Activated naive CD4-positive, alpha-beta T cell treated with anti-CD3 and anti-CD28 coated beads, Interleukin-2, amount 50 U/mL, for 16 hours (primary cell): ENCODE measurements at places on chromosomes 1 and 21.

DNA sequence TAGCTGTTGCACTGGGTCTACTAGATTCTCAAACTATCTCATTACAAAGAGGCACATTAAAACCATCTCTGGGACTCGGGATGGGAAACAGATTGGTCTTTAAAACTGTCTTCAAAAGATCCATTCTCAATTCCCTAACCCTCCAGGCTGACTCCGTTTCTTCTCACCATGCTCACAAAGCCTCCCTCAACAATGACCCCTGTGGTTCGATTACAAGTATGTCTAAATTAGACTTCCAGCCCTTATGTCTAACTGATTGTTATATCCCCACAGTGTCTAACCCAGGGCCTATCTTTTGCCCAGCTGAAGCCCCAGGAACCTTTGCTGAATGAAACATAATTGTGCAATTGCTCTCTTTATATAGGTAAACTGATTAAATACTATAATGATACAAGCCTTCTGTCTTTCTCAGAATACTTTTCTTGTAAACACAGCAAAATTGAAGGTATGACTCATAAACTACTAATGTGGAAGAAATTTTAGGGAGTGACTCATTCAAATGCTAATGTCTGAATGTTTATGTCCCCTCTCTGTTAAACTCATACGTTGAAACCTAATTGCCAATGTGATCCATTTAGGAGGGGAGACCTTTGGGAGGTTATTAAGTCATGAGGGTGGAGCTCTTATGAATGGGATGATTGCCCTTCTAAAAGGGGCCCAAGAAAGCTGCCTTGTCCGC lies 65.6 kb upstream of the DAB1 start:
- DNase-seq, result no peak

GRCh38 chr1:103109311-103109920 lies 1.1 kb upstream of the COL11A1 start:
- no peak for DNase-seq

- no peak for DNase-seq
These were observed 998.6 kb upstream of the NCAM2 start for GRCh38 chr21:19999369-20000272.

DNA sequence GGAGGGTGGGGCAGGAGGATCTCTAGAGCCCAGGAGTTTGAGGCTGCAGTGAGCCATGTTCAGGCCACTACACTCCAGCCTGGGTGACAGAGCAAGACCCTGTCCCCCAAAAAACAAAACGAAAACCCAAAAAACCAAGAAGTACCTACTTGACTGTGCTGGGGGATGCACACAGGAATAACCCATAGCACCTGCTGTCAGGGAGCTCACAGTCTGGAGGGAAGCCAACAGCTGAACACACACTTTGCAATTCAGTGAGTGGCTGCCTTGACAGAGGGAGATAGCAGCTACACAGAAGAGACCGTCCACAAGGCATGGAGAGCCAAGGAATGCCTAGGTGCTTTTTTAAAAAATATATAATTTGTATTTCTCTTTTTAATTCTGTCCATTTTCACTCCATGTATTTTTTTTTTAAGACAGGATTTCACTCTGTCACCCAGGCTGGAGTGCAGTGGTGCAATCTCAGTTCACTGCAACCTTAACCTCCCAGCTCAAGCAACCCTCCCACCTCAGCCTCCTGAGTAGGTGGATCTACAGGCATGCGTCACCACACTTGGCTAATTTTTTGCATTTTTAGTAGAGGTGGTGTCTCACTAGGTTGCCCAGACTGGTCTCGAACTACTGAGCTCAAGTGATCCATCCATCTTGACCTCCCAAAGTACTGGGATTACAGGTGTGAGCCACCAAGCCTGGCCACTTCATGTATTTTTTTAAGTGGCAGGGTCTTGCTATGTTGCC lies 68.7 kb downstream of the NID1 start:
- DNase-seq, result no peak

- DNase-seq, result no peak
These were observed 173.4 kb downstream of the TOMM20 start for GRCh38 chr1:234955107-234955731.

DNA sequence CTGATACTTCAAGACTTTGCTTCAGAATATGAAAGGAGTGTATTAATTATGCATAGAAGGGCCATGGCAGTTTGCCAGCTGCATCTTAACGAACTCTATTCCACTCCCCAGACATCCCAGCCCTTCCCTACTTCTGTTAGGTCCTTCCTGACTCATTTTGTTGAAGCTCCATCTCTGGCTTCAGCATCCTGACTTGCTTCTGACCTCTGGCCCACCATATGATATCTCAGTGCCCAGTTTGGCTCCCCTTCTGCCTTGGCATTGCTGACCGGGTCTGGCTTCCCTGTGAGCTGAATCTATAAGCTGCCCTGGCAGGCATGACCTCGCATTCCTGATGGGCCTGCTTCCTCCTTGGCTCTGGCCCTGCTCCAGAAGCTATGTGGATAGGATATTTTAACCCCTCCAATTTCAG lies 27.6 kb upstream of the ARHGAP29 start:
- DNase-seq, result no peak

- peak; percentile 36 for DNase-seq
These were observed 2.0 kb downstream of the HES3 start for GRCh38 chr1:6245869-6246496.

DNA sequence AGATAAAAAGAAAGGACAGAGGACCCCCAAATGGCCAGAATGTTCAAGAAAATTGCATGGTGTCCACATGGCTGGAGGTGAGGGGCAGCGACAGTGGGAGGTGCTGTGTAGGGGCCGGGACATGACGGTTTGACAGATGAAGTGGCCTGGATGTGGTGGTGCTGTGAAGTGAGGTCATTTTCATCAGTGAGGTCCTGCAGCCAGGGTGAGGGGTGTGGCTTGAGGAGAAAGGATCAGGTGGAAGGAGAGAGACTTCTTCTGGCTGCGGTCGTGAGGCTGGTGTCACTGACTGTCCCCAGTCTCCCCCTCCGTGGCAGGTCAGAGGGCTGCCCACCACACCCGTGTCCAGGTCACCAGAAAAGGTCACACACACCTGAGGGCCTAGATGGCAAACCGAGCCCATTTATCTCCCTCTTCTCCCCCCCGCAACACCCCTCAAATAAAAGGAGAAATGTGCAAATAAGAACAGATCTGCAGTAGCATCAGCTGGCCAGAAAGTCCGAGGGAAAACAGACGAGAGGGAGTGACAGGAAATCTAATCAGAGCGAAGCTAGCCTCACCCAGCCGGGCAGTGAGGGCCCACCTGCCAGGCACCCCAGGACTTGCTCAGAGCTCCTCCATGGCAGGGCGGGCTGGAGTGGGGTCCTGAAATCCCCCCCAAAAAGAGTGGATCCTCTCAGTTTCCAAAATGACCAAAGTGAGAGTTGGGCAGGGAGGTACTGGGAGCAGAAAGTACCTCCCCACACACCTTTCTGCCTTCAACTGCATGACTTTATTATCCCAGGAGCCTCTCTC lies 148.5 kb upstream of the EDN2 start:
- DNase-seq, result no peak

DNA sequence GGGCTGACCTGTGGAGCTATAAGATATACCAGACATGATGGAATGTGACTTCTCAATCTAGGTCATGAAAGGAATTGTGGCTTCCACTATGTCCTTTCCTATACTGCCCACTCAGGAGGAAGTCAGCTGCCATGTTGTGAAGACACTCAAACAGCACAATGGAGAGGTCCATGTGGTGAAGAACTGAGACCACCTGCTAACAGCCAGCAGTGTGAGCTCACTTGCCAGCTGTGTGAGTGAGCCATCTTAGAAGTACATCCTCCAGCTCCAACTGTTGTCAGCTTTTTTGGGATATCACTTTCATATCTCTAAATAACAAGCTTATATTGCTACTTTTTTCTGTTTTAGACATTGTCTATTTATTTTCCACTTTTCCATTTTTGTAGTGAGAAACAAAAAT lies 29.7 kb downstream of the OLFML3 start:
- no peak for DNase-seq

DNA sequence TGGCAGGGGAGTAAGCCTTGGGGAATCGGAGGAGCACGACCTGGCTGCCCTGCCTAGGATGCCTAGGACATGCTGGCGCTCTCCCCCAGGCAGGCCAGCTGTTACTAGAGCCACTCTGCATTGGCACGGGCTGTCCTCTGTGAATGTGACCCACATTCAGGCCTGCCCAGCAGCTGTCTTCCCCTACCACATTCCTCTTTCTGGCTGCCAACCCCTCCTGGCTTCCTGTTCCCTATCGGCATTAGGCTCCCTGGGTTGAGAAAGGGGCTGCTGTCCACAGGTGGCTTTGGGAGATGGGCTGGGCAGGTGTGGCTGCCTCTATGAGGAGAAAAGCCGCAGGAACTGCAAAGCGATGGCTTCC lies 2.3 kb upstream of the NFASC start:
- DNase-seq, result no peak

DNA sequence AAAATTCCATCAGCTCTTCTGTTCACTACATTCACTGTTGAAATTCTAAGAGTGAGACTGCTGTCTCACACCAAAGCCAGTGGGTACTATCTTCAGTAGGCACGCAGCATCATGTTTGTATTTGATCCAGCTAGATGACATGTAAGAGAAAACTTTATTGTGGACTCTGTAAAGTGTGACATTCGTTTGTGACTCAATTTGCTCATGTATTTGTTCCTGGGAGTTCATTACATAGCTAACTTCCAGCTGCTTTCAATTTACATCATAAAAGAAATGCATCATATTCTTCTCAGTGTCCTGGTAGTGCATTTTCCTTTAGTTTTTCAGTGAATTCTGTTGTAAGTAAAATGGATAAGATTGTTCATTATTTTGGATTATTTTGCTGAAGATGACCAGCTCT lies 31.4 kb downstream of the CTH start:
- DNase-seq, result no peak

GRCh38 chr1:157948312-157949073 lies 45.0 kb upstream of the KIRREL1 start:
- DNase-seq, result no peak

DNA sequence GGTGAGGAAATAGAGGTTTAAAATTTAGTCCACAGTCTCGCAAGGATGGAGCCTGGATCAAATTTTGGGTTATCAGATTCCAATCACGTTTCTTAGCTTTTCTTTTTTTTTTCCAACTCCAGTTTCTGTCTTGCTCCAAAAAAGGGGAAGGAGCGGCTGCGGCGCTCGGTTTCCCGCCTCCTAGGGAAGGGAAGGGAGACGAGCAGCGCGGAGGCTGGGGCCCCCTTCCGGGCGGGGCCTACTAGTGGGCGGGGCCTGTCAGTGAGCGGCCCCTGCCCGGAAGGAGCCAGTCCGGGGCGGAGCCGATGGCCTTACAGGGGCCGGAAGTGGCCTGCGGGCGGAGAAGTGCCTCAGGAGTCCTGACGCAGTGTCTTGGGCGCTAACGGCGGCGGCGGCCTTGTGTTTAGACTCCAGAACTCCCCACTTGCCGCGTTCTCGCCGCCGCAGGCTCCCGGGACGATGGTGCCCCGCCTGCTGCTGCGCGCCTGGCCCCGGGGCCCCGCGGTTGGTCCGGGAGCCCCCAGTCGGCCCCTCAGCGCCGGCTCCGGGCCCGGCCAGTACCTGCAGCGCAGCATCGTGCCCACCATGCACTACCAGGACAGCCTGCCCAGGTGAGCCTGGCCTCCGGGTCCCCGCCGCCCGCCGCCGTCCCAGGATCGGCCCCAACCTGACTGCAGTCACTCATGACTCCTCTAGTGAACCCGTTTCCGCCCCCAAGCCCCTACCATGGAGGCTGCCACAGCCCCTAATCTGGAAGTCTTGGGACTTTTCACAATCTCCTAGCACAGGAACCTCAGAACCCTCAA lies at the start of gene CPT2:
Gene CPT2, plus strand, starts transcription at position 340 of the 806 bp plus-strand sequence. Its CDS starts 120 bp downstream, at position 460.
- DNase-seq, result peak; percentile 89

GRCh38 chr1:40648200-40648599 lies 17.3 kb downstream of the RIMS3 start:
- no peak for DNase-seq

GRCh38 chr1:178486100-178487069 lies 10.4 kb downstream of the CLEC20A start:
- no peak for DNase-seq

- DNase-seq, result peak; percentile 39
These were observed 10.3 kb downstream of the RNU1-2 start for GRCh38 chr1:16905868-16906702.

DNA sequence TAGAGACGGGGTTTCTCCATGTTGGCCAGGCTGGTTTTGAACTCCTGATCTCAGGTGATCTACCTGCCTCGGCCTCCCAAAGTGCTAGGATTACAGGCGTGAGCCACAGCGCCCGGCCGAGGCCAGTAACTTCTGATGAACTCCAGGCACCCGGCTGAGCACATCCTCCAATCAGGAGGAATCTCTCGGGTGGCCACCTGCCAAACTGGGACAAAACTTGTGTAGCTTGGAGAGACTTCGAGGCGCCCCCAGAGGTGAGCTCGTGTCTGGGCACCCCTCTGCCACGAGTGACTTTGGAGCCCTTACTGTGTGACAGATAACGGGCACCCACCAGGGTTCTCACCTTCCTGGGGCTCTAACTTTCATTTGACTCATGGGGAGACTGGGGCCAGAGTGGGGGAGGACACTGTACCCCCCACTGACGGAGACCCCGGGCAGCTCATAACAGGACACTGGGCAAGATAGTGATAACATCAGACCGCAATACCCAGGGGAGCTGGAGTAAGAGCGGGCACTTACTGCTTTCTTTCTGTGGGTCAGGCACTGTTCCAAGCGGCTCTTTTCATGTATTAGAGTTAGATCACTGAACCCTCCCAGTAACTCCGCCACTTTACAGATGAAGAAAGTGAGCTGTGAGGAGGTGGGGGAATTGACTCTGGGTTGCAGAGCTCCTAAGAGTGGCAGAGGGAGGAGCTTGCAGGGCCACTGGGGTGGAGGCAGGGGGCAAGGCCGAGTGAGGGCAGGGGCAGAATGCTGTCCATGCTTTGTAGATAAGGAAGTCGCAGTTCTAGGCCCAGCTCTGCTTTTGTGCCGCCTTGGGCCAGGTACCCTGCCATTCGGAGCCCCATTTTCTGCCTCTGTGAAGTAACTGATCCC lies 1.9 kb upstream of the PADI2 start:
- DNase-seq, result no peak

GRCh38 chr1:247656221-247656875 lies 23.2 kb downstream of the OR13G1 start:
- DNase-seq, result no peak

GRCh38 chr1:92862605-92863004 lies 30.8 kb downstream of the RPL5 start:
- DNase-seq, result no peak

GRCh38 chr1:40898431-40898901 lies 36.3 kb upstream of the CITED4 start:
- no peak for DNase-seq

DNA sequence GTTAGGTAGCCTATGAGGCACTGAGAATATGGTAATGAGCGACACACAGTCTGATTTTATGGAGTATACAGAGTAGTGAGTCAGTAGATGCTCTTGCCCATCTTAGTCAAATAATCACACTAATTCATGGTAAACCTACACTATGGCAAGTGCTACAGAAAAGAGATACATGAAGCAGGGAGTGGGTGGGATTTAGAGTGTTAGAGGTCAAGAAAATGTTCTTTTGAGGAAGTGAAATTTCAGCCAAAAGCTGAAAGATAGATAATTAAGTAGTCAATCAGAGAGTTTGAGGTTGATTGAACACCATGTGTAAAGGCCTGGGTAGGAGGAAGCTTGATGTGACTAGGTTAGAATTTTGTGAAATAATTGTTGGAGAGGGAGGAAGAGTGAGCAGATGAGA lies 14.7 kb downstream of the MDM4 start:
- no peak for DNase-seq

- no peak for DNase-seq
These were observed 134.6 kb downstream of the GLIS1 start for GRCh38 chr1:53604291-53604919.
